ENCODE measurements at places on chromosomes 4 and X.

GRCh38 chr4:54940996-54941865 is 184.2 kb downstream of the KDR start:
- DNase-seq, result no peak

DNA sequence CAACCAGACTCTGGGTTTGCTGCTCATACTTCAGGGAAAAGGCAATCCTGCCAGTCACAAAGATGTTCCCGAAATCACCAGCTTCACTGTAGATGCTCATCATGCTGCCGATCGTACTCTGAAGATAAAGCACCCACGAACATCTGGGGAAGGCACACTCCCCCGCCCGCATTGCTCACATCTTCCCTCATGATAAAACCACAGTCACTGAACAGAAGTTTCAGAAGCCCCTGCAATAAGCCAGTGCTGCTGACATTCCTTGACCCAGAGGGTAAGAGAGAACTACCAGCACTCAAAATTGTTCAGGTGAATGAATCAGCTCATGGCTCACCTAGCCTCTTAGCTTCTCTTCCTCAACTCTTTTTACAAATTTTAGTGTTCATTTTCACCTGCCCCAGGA is 43.1 kb downstream of the SRPX2 start:
- no peak for DNase-seq

- no peak for DNase-seq
Observed at GRCh38 chr4:75034523-75034922, 101.6 kb downstream of the PARM1 start.

DNA sequence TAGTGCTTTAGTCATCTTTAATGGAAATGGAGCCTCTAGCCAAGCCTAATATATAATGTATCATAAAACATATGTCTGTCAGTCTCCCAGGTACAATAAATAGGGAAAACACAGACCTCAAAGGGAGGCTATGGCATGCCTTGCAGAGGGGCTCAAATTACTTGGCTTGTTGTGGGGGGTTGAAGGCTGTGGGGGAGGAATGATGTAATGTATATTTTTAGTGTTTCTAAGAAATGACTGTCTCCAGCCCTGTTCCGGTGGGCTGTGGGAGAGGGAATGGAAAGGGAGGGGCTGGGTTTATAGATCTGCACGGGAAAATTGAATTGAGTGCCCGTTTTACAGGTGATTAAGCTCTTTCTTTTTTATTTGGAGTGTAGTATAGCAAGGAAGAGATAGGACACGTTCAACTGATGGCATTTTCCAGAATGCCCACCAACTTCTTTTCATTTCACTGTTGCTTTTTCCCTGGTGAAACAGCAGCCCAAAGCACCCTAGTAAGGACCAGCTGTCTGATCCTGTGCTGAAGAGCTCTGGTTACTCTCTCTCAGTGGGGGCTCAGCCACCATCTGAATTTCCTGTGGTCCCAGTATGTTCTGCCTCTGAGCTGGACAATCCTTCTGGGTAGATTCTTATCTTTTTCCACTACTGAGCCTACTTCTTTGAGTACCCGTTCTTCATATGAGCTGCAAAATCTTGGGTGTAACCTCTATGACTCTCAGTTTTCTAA is 220.7 kb upstream of the CASK start:
- peak; percentile 51 for DNase-seq

GRCh38 chr4:152661649-152662048 is 18.1 kb downstream of the TMEM154 start:
- no peak for DNase-seq

GRCh38 chr4:71518283-71518989 is 179.6 kb downstream of the SLC4A4 start:
- no peak for DNase-seq

GRCh38 chr4:17020451-17020850 is 122.0 kb upstream of the LDB2 start:
- no peak for DNase-seq

GRCh38 chr4:77155631-77156452 is 1.2 kb upstream of the CCNG2 start:
- DNase-seq, result no peak

- DNase-seq, result no peak
Observed at GRCh38 chr4:141388481-141388880, 167.8 kb downstream of the ZNF330 start.

DNA sequence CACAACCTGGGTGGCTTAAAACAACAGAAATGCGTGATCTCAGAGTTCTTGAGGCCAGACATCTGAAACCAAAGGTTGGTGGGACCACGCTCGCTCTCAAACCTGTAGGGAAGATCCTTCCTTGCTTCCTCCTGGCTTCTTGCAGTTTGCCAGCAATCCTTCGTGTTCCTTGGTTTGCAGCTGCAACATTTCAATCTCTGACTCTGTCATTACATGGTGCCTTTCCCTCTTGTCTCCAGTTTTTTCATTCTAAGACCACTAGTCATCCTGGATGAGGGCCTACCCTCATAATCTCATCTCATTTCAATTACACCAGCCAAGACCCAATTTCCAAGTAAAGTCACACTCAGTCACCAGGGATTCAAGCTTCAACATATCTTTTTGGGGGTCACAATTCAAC is 388.0 kb downstream of the GPM6A start:
- no peak for DNase-seq

DNA sequence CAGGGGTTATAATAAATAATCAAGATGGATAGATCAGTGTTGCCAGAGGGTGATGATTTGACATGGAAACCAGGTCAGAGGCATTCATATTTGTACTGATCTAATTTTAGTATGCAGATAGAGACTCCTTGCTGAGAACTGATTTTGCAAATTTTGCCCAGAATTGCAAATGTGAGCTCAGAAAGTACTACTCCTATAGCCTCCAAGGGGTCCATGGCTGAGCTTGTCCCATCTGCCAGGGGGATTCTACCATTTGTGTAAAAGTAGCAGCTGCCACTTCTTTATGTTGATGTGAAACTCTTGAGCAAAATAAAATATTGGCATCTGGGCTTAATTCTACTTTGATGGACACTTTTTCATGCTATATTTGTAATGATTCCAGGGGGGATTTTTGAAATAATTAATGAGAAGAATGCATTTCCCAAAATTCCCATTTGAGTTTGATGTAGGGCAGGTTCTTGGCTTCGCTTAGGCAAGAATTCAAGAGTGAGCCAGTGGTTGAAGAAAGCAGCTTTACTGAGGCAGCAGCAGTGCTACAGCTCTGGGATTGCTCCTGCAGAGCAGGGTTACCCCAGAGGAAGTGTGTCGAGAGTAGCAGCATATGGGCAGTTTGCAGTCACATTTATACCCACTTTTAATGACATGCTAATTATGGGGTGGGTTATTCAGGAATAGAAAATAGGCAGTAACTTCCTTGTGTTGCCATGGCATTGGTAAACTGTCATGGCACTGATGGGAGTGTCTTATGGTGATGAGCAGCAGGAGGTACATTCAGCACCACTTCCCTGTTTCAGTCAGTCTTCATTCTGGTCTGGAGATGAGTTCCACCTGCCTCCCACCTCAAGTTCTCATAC is 38.7 kb upstream of the DCLK2 start:
- DNase-seq, result peak; percentile 2

- DNase-seq, result no peak
Observed at GRCh38 chrX:32998776-32999175, 212.6 kb downstream of the DMD start.

DNA sequence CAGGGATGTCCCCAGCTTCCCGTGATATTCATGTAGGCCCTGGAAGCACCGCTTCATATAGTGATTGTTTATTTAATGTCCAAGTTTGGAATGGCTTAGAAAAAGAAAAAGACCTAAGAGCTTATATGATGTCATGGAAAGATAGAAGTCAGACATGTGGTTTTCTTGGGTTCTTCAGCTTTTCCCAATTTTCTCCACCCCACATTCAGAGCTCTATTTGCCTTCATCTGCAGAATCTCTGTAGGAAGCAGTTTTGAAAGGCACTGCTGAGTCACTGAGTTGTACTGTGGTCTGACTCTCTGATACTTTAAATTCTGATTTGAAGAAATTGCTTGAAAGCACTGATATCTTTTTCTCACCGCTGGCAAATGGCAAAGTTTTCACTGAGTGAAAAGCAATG is 120.6 kb upstream of the EDNRA start:
- no peak for DNase-seq

DNA sequence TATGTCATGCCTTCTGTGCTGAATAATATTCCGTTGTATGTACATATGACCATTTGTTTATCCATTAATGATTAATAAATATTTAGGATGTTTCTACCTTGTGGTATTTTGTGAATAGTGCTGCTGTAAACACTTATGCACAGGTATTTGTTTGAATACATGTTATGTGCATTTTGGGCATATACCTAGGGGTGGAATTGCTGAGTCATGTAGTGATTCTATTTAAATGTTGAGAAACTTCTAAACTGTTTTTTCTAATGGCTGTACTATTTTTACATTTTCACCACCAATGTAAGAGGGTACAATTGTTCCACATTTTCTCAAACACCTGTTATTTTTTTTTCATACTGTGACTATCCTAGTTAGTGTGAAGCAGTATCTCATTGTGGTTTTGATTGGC is 1318.6 kb downstream of the TECRL start:
- DNase-seq, result no peak

DNA sequence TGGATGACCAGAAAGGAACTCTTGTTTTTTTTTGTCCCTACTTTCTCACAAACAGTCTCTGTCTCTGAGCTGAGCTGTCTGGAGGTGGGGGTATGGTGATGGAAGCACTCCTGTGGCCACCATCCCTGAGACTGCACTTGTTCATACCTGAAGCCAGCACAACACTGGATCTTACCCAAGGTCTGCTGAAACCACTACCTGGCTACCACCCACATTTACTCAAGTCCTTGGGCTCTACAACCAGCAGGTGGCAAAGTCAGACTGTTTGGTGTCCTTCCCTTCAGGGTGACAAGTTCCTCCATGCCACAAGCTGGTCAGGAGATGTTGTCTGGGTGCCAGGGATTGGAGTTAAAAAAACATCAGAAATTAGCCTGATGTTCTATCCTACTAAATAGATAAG is 89.7 kb downstream of the NEXMIF start:
- DNase-seq, result no peak

DNA sequence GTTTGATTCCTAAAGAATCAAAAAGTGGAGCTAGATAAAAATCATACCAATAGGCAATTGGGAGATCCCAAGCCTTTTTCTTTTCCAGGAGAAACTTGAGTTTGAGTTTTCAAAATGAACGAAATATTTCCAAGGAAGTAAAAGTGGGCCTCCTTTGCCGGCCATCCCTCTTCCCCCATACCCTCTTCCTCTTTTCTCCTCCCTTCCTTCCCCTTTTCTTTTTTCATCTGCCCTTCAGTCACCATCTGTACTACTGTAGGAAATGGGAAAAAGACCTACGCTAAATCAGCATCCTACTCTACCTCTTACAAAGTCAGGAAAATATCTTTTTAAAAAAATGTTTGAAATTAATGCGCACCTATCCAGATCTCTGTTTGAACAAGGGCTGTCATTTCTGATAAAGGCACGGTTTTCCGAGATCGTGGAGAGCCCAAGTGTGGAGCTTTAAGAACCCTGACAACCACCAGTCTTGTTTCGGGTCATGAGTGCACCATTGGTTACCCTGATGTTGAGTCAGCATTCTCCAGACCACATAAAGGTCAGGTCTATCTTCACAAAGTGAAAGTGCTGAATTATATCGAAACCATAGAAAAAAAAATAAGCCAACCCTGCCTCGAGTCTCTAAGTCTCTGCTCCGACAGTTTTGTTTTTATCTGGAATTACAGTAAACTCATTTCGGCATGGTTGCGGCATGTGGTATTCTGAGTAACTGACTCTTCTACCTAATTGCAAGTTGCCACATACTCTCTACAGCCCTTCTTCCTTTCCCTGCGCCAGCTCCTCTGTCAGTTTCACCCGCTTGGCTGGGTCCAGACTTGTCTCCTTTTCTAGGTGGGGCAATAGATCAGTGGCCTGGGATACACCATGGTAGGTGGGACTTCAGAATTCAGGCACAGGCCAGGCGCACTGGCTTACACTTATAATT is 140.2 kb upstream of the KLF3 start:
- no peak for DNase-seq

DNA sequence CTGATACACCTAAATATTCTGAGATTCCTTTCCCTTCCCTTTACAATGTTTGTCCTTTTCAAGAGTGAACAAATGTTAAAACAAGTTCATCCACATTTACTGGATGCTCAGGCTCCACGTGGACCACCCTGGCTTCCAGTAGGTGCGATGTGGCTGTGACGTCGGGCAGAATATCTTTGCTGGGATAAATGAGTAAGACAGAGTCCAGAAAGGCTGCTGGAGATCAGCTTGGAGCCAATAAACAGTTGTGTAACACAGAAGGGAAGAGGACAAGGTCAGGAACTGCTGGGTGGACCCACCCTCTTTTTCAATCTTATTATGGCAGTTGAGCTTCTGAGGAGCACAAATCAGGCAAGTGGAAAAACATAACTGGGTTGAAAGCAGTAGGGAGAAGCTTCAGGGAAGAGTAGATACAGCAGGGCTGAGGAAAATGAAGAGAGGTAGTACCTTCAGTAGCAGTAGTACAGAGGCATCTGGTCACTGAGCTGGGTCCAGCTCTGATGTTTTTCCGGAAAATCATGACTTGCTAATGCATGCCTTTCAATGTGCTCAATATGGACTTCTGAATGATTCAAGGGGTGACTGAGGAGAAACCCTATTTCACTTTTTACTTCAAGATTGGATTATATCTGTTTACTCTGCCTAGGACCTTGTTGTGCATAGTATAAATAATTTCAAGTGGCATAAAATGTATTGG is 171.8 kb upstream of the MAD2L1 start:
- DNase-seq, result no peak

- no peak for DNase-seq
Observed at GRCh38 chr4:15874671-15875070, 63.9 kb downstream of the FGFBP1 start.

DNA sequence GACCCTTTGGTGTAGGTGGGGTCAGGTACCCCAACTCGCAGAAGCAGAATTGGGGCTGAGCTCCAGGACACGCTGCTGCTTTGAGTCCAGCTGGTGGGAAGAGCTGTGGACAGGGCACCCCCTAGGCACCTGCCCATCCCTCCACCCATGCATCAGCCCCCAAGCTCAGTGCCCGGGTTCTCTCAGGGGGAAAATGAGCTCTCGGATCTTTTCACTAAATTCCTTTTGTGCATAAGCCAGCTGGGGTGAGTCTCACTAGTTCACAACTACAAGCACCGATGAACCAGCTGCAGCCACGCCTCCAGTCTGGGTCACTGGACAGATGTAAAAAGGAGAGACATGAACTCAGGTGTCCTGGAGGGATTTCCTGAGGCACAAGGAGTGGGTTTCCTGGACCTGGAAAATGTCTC is 286.8 kb downstream of the CRLF2 start:
- no peak for DNase-seq

DNA sequence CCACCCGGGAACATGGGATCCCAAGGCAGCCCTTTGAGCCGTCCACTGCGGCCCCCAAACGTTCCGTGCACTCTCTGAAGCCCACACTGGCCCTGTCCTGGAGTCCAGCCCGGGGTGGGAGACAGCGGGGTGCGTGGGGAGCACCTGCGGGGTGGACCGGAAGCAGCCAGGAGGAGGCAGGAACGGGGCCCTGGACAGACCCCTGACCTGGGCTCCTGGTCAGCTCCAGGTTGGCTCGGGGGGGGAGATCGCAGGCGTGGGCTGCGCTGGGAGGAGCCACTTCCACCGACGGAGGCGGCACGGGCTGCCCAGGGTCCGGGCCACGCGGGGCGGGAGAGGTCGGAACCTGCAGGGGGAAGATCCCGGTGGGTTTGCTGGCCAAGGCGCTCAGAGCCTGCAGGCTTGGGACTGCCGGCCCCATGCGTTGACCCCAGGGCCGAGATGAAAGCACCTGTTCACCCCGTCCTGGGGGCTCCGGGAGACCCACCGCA is 5.7 kb upstream of the PLCXD1 start:
- no peak for DNase-seq
